ENCODE measurements at places on chromosomes 3 and 15.

DNA sequence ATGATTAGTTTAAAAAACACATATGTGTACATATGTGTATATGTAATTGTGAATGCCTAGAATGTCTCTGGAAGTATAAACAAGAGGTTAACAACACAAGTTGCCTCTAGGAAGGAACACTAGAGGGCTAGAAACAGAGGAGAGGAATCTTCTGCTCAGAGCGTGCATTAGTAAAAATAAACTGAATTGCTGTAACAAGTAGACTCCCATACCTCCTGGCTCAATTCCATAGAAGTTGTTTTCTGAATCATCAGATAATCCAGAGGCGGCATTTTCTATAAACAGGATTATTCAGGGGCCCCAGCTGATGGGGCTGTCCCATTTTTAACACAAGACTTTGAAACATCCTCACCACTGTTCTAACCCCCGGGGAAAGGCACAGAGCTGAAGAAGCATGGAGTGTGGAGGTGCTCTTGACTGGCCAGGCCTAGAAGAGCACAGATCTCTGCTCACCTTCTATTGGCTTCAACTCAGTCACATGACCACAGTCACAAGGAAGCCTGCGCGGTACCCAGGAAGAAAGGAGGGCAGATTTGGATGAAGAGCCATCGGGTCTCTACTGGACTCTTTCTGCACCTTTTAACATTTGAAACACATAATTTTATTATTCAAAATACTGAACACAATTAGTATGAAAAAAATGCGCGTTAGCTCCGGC lies 145.7 kb downstream of the TLE3 start:
- no peak for DNase-seq

DNA sequence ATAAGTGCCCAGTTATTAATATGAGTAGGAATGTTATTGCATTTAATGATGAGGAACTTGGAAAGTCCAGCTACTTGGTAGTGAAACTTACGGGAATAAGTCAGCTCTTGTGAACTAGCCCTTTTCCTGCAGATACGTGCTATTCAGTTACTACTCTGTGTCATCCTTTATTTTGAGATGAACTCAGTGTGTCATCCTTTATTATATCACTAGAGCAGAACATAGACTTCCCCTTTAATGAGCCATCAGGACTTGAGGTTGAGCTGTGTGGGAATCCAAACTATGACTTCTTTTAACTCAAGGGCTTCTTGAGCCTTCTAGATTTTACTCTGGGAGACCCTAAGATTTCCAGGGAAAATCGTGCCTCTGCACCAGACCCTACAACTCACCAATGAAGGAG lies 3.6 kb downstream of the ACTC1 start:
- DNase-seq = no peak

GRCh38 chr3:158279609-158280008 lies 169.7 kb downstream of the RSRC1 start:
- DNase-seq = no peak

DNA sequence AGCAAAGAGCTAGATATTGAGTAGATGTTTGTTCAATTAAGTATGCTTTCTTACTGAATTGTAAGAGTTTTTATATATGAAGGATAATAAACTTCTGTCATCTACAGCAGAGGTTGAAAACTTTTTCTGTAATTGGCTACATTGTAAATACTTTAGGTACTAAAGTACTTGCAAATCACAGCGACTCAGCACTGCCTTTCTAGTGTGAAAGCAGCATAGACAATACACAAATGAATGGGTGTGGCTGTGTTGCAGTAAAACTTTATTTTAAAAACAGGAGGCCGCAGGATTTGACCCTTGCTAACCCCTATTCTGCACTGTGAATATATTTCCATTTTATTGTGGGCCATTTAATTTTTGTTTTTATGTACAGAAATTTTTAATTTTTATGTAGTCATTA lies 104.3 kb upstream of the TMC3 start:
- no peak for DNase-seq

DNA sequence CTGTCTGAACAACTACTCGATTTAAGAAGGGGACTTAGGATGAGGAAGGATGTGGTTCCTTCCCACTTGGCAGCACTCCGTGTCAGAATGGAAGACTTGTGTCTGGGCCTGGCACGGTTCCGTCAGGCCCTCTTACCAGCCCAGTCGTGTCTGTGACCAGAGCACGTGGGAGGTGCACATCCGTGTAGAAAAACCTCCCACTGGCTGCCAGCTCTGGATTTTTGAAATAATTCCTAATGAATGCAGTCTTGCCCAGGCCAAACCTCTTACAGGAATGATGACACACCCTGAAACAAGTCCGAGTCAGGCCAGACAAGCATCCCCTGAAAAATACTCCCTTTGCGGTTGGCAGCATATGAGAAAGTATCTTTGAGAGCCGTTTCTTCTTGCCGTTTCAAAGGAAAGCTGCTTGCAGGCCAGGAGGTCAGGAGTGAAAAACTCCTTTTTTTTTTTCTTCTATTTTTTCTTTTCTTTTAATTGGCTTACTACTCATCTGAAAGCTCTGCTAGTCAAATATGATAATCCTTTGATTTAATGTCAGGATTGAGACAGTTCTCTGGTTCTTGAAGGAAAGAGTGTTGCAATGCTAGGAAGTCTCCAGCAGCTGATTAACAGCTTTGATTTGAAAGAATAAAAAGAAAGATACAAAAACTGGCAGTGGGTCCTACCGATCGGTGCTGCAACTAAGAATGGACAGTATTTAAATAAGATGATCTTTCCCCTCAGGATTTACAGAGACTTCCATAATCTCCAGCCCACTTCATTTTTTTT lies 19.8 kb downstream of the IL1RAP start:
- peak; percentile 71 for DNase-seq

- no peak for DNase-seq
These were observed 37.7 kb upstream of the SEC61A1 start for GRCh38 chr3:128014548-128014947.

- DNase-seq = no peak
These were observed 26.7 kb upstream of the SLC12A8 start for GRCh38 chr3:125239266-125239665.
